ENCODE measurements at places on chromosomes 12 and 14.

- no peak for DNase-seq
Measured at GRCh38 chr14:81571437-81571836, 37.8 kb upstream of the SEL1L start.

- no peak for DNase-seq
Measured at GRCh38 chr12:3592856-3593625, 102.0 kb downstream of the PRMT8 start.

DNA sequence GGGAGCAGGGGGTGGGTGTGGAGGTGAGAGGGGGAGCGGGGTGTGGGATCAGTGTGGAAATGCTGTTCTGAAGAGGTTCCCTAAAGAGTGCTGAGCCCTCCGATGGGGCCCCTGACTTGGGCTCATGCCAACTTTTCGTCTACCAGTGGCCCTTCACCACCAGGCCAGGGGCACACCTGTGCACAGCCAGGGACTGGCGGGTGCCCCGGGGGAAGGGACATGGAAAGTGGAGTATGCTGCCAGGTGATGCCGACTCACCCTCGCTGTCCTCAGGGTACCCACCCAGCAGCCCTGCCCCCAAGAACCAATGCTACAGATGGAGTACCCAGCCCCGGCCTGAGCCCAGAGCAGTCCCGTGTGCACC lies 26.2 kb downstream of the AMN start:
- no peak for DNase-seq

DNA sequence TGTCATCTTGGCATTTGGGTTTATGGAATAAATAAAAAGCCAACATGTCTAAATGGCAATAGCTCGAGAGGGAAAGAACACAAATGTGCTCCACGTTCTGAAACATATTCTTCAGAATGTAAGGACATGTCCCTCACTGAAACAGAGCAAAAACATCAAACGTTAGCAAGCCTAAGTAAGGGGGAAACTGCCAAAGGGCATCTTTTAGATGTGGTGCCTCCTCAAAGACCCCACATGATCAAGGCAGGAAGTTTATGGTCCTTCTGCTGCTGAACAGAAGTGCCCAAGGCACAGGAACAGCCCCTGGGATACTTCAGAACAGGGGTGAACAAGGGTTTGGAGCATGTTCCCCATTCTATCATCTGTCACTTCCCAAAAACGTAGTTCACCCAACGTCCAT lies 227.0 kb downstream of the ANO2 start:
- no peak for DNase-seq

GRCh38 chr12:81337886-81338285 lies 260.0 kb downstream of the ACSS3 start:
- DNase-seq, result no peak

DNA sequence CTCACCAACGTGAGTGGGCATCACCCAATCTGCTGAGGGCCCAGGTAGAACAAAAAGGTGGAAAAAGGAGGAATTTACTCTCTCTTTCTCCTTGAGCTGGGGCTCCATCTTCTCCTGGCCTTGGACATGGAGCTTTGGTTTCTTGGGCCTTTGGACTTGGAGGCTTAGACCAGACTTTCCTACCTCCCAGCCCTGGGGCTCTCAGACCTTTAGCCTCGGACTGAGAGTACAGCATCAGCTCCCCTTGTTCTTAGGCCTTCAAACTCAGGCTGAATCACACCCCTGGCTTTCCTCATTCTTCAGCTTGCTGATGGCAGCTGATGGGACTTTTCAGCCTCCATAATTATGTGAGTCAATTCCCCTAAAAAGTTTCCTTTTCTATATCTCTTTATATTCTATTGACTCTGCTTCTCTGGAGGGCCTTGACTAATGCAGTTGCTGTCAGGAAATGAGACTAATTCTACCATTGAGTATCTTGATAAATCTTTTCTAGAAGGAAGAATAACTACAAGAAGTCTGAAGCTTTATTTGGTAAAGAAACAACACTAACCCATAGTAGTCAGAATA lies 15.9 kb upstream of the CLEC4E start:
- no peak for DNase-seq

DNA sequence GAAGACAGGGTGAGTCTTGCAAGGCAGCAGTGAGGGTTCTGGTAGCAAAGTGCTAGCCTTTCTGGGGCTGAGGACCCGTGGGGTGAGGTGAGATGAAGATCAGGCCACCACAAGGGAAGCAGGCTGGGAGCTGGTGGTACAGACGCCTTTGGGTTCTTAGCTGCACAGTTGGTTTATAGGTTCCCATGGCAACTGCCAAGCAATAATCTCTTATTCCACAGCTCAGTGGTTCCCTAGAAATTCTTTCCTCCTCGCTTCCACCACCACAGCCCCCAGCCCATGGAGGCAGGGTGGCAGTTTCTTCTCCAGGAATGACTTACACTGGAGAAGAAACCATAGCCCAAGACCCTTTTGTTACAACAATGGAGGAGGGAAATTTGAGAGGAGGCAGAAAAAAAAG lies 82.1 kb downstream of the CMKLR1 start:
- no peak for DNase-seq

DNA sequence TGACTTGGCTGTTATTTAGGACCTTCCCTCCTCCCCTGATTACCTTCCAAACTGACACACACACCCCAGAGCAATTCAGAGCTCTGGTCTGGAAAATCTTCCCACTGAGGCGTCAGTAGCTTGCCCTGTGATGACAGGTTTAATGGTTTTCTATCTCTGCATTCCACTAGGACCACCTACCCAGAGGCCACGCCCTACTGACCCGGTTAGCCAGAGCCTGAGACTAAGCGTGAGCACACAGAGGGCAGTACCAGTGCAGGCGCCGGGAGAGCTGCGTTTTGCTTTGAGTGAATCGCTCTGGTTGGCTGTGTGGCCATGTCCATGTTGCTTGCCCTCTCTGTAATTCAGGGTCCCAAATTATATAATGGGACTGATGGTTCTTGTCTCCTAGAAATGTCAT lies 36.2 kb upstream of the ATP2A2 start:
- DNase-seq, result no peak

DNA sequence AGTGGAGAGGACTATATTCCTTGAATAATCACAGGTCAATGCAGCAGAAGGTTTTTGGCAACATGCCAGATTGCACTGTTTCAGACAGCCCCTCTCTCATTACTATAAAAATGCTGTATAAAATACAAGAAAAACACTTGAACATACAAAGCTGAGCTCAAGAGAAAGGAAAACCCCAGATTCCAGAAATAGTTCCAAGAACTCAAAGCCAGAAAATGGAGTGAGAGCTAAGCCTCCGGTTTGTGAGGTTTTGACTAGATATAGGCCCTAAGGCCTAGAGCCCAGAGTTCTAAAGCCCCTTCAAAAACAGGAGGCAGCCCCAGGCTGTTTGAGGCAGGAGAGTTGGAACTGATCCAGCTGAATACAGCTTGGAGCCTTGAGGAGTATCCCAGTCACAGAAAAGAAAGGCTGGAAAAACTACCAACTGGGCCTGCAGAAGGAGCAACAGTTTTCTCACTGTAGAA lies 29.4 kb upstream of the ACTN1 start:
- DNase-seq, result no peak

GRCh38 chr14:21882226-21882625 lies 208.6 kb upstream of the OR4E1 start:
- DNase-seq, result no peak

- no peak for DNase-seq
Measured at GRCh38 chr12:63863658-63864453, 19.4 kb downstream of the SRGAP1 start.

DNA sequence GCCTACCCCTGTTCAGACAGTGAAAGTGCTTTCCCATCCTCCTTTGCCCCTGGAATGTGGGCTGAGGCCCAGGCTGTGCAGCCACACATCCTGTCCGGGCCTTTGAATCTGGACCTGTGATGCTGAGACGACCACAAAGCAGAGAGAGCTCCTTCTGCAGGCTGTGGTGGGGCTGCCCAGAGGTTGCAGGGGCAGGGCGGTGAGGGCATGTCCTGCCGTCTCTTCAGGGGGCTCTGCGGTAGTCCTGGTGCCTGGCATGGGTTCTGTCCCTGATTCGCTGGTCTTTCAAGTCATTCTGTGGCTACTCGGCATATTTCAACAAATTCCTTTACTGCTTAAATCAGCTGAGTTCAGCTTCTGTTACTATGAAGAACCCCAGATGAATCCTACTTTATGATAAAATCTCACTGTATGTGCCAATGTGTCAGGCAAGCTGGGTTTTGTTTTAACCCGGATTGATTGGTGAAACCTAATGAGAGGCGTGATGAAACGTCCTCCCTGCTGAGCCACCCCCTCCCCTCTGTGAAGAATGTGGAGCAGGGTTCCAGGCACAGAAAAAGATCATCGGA lies 63.4 kb upstream of the DICER1 start:
- no peak for DNase-seq

DNA sequence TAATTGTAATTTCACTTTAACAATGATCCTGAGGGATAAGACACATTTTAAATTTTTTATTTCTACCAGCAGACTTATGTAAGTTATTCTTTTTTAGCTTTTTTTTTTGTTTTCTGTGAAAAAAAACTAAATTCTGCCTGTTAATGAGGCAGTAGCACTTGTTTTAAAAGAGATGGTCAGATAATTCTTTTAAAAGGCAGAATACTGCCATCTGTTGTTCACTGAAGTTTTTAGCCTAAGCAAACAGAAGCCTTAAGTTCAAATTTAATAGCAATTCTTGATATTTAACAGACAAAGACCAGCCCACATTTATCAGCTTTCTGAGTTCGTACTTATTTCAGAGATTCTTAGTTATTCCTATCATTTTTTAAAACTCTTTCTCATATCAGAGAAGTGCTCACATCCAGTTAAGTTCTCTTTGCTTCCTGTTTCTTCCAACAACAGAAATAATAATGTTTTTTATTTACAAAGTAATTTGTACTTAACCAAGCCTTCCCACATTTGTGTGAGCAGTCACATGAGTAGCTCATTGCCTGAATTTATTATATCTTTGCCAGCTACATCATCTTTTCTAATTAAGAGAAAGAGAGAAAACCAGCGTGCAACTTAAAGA lies 93.4 kb upstream of the SLCO1C1 start:
- DNase-seq, result no peak

DNA sequence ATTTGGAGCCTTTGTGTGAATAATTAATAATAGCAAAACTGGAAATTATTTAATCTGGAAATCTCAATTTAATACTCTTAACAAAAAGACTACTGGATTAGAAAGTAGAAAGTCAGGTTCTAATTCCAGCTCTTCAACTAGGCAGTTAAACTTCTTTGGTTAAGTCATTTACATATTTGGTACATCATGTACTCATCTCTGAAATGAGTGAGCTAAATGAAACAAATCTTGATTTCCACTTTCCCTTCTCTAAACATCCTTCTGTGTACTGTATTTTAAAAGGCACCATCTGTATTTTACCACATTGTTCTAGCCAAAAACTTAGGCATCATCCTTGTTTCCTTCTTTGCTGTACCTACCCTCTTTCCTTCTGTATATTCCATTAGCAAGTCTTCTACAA lies 26.9 kb downstream of the CRADD start:
- DNase-seq, result no peak

- DNase-seq, result no peak
Measured at GRCh38 chr12:52759218-52759617, 17.9 kb downstream of the KRT76 start.

DNA sequence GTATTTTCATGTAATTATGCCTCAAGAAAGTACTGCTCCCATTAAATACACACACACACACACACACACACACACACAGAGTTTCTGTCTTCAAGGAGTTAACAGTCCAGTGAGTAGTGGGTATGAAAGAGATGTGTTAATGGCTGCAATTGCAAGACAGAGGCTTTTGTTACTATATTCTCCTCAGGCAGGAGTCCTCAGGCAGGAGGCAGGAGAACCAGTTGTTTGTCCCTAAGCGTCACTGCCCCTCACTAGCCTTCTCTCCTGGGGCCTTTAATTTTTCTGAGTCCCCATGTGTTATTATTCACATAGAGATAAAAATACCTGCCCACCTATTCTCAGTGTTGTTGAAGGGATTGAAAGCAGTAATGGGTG lies 31.2 kb downstream of the DAD1 start:
- no peak for DNase-seq

- DNase-seq, result no peak
Measured at GRCh38 chr12:59453475-59453874, 142.4 kb upstream of the SLC16A7 start.

DNA sequence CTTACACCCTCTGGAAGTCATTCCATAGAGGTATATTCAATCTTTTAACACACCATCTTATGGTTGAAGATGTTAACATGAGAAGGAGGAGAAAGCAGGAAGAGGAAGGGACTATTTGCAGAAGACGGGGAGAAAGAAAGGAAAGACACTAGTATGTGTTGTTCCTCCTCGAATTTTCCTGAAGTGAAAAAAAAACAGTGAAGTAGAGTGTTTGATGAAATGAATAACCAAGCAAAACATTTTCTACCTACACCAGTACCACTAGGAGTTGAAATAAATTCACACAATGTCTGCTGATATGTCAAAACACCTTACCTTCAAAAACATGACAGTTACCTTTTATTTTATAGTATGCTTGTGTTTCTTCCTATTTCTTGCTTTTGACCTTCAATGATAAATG lies 1.4 kb upstream of the CNOT2 start:
- DNase-seq, result no peak

- peak; percentile 83 for DNase-seq
Measured at GRCh38 chr12:124466216-124467128, 100.9 kb downstream of the NCOR2 start.

- DNase-seq, result peak; percentile 20
Measured at GRCh38 chr12:29552324-29552927, 54.9 kb upstream of the OVCH1 start.

- no peak for DNase-seq
Measured at GRCh38 chr12:21819678-21820077, 45.2 kb upstream of the KCNJ8 start.

- DNase-seq, result no peak
Measured at GRCh38 chr12:112148031-112148513, 22.7 kb downstream of the TRAFD1 start.

- DNase-seq, result no peak
Measured at GRCh38 chr12:5210923-5211290, 167.2 kb downstream of the KCNA5 start.

GRCh38 chr14:32225378-32225920 lies 22.4 kb upstream of the RNU6-8 start:
- DNase-seq, result no peak

DNA sequence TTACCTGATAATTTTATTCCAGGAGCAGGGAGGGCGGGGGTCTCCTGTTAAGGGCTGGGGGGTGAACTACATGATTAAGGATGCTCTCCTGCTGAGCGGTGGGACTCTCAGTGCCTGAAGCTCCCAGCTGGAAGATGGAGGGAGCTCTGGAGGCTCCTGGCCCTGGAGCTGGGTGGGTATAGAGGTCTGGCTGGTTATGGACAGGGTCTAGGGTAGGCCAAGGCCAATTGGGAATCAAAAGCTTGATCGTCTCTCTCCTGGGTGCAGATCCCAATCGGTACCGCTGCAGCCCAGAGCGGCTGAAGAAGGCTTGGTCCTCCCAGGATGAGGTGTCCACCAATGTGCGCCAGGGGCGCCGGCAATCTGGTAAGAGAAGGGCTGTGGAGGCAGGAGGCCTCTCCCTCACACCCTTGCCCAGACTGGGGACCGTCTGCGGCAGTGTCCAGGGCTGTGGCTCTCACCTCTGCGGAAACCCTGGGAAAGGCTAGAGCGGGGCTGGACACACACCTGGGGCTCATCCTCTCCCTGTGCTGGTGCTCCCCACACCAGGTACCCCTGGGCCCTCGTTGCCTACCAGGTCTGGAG lies 28.4 kb downstream of the PLEKHG3 start:
- DNase-seq, result no peak

- no peak for DNase-seq
Measured at GRCh38 chr14:77194706-77195105, 13.1 kb downstream of the TMEM63C start.
